ENCODE measurements at places on chromosomes 11 and 22.

GRCh38 chr11:41921746-41922390 is 462.4 kb upstream of the LRRC4C start:
- DNase-seq: no peak

GRCh38 chr22:50146439-50147238 is 23.9 kb upstream of the PANX2 start:
- no peak for DNase-seq

GRCh38 chr11:118957968-118958367 is 1.9 kb downstream of the UPK2 start:
- no peak for DNase-seq

GRCh38 chr11:13927481-13927880 is 35.0 kb upstream of the SPON1 start:
- no peak for DNase-seq

DNA sequence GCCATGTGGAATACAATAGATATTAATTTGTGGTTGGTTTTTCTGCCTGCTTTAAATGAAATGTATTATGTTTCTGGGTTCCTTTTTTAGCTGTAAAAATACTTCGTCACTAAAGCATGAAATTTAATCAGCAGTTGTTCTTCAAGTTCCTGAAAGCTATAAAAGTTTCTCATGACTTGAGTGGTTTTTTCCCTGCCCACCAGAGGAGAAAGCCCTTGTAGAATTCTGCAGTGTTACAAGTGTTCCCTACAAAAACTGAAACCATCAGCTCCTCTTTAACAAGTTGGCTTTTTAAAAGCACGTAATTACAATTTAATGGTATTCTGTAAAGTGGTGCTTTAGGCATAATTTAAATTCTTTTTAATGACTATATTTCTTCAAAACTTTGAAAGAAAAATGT is 56.2 kb downstream of the PANX1 start:
- DNase-seq: no peak

GRCh38 chr22:50209893-50210292 is 9.1 kb downstream of the SELENOO start:
- peak; percentile 58 for DNase-seq
